ENCODE measurements at places on chromosomes 11 and 22.

- DNase-seq: no peak
Measured at GRCh38 chr11:45396394-45396793, 110.3 kb upstream of the SYT13 start.

GRCh38 chr11:78251083-78251775 lies 62.5 kb downstream of the USP35 start:
- DNase-seq: no peak

DNA sequence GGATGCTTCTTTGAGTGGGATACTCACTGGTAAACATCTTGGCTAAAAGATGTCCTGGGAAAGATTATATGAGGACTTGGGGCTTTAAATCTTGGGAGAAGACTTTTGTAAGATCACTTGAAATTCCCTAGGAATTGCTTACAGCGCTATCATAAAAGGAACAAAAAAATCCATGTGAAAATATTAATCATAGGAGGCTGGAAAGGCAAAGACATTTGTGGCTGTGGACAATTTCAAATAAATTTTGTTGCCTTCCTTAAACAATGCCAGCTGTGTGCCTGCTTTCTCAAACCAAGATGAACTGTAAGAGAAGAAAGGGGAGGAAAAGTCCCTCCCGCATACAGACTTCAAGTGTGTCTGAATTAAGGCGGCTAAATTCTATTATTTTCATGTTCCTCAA lies 75.6 kb downstream of the SNX19 start:
- no peak for DNase-seq

DNA sequence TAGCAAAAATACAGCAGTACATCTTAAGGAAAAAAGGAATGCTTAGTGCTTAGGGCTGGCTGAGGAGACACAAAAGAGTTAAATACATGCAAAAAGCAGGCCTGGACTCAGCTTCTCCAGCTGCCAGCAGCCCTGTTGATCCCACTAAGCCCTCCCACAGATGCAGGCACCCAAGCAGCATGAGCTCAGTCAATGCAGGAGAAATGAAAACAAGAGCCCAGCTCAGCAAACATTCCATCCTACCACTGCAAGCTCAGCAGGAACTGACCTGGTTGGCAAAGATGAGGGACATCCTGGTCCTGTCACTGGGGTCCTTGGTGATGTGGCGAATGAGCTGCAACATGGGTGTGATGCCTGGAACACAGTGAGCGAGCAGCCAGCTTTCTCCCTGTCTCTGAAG lies 5.8 kb downstream of the CYB5R2 start:
- DNase-seq: no peak

- no peak for DNase-seq
Measured at GRCh38 chr11:100574894-100575769, 112.0 kb upstream of the ARHGAP42 start.

DNA sequence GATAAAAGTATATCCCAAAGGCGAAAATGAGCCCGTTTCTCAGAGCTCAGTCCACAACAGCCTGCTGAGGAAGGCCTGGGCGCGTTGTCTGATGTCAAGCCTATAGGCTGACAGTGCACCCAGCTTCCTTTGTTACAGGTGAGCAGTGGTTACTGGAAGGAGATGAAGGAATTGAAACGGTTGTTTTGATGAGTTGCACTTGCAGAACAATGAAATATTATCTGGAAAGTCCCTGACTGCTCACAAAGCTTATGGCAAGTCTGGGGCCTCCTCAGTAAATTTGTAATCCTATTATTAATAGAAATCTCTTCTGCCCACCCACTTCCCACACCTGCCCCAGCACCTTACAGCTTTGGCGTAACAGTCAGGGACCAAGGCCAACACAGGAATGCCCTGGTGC lies 77.8 kb downstream of the C11orf91 start:
- DNase-seq: peak; percentile 30

- DNase-seq: no peak
Measured at GRCh38 chr22:23816156-23816976, 22.4 kb downstream of the DERL3 start.

Data from GM13977 (cell line).